Stimulated activated CD8-positive, alpha-beta memory T cell treated with anti-CD3 and anti-CD28 coated beads, Interleukin-2, amount 100 ng/mL, for 1 hour (primary cell): ENCODE measurements at places on chromosomes 7 and 10.

- DNase-seq: no peak
These were observed 22.4 kb downstream of the STMP1 start for GRCh38 chr7:135684699-135685098.

DNA sequence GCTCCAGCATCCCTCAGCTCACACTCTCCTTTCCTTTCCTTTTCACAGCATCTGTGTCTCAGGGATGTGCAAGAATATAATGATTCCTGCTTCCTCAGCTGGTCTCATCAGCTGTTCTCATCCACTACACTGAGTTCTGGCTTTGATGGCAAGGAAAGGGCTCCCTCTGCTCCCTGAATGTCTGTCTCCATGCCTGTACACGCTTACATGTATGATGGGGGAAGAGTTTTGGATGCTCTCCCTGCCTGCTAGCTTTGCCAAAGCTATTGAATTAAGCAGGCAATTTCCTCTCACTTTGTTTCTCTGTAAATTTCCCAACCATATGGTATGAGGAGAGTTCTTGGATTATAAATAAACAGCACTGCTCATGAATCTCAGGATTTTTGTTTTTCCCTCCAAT lies 254.5 kb downstream of the SORCS3 start:
- DNase-seq: no peak

DNA sequence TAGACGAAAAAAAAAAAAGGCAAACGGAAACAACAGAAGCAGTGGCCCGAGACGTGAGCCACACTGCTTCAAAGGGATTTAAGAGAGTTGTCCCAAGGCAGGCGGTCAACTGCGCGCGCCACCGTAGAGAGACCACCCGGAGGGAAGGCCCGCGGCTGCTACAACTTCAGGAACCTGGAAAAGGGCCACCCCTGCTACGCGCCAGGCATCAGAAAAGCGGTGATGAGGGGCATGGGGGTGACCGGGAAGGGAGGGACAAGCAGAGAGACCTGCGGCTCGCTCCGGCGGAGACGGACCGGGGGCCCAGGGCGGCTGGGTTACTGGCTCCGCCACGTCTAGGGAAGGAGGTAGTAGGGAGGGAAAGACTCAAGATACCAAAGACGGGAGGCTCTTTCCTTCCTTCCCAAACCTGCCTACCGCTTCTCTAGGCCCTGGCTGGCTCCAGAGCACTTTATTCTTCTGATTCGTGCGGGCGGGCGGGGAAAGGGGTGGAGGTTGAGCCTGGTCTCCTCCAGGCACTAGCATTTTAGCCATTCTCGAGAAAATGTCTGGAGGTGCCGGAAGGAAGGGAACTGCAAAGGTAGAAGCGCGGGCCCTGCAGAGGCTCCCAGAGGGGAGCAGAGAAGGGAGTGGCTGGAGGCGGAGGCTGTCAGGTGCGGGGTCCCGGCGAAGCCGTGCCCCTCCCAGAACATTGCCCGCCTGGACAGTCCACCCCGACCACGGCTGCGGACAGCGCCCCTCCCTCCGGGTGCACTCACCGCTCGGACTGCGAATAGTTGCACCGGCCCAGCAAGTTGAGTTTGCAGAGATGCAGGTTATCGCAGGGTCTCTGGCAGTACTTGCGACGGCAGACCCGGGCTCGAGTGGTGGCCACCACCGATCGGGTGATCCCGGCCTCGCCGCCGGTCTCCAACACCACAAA lies 993 bp downstream of the ZC3HAV1 start:
- no peak for DNase-seq

DNA sequence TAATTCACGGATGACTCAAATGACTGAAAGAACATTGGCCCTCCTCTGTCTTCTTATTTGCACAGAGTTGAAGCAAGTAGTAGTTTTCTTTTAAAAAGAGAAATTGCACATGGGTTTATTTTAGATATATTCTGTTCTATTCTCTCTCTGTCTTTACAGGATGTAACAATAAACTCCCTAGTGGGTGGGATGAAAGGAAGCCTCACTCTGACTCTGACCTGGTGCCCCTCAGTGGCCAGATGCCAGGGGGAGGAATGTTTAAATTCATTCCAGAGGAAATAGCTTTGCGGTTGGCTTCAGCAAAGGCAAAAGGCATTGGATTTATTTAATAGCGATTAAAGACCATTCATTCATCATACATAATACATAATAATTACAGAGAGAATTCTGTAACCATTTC lies 156.4 kb upstream of the MTPN start:
- no peak for DNase-seq

GRCh38 chr10:110002801-110003523 lies 4.8 kb upstream of the ADD3 start:
- DNase-seq: no peak

GRCh38 chr7:116167177-116167576 lies 43.2 kb upstream of the TES start:
- DNase-seq: no peak

GRCh38 chr7:26554952-26555351 lies 263.3 kb downstream of the SNX10 start:
- DNase-seq: no peak

DNA sequence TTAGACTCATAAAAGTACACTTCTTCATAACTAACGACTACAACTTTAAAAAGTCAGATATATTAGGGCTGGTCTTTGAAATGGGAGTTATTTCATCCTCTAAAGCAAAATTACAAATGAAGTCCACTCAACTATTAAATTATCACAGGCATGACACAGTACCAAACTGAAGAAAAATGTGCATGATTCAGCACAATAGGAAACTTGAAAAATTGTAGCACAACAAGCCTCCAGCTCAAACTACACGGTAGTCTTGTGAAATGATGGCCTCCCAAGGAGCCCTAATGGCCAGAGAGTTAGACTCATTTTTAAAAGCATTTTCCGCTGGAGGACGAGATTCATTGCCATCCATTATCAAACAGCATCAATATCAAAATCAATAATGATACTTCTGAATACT lies 76.4 kb downstream of the MAGI2 start:
- DNase-seq: no peak

DNA sequence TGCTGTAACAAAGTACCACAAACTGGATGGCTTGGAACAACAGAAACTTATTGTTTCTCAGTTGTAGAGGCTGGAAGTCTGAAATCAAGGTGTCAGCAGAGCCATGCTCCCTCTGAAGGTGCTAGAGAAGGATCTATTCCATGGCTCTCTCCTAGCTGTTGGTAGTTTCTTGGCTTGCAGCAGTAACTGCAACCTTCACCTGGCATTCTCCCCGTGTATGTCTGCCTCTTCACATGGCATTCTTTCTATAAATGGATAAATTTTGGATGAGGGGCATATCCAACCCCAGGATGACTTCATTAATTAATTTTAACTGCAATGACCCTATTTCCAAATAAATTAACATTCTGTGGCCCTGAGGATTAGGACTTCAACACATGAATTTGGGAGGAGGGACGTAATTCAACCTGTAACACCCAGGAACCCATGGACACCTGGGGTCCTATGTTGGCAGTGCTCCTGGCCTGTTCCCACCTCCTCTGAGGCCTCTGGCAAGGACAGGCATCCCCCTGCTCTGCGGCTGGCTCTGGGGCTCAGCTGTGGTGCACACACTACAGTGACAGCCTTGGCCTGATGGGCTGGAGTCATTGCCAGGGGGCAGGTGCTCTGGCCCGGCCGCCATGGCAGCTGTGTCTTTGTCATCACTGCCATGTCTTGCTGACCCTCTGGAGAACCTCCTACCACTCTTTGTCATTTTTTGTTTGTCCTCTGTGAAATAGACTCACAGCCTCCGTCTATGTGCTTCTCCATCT lies 30.8 kb downstream of the LSMEM1 start:
- DNase-seq: no peak

DNA sequence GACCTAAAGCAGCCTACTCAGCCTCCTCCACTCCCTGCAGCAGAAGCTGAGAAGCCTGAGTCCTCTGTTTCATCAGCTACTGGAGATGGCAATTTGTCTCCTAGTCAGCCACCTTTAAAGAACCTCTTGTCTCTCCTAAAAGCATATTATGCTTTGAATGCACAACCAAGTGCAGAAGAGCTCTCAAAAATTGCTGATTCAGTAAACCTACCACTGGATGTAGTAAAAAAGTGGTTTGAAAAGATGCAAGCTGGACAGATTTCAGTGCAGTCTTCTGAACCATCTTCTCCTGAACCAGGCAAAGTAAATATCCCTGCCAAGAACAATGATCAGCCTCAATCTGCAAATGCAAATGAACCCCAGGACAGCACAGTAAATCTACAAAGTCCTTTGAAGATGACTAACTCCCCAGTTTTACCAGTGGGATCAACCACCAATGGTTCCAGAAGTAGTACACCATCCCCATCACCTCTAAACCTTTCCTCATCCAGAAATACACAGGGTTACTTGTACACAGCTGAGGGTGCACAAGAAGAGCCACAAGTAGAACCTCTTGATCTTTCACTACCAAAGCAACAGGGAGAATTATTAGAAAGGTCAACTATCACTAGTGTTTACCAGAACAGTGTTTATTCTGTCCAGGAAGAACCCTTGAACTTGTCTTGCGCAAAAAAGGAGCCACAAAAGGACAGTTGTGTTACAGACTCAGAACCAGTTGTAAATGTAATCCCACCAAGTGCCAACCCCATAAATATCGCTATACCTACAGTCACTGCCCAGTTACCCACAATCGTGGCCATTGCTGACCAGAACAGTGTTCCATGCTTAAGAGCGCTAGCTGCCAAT lies 202.2 kb downstream of the ZEB1 start:
- no peak for DNase-seq

- DNase-seq: no peak
These were observed 90.1 kb upstream of the ATP6V0A4 start for GRCh38 chr7:138887872-138888656.

- DNase-seq: no peak
These were observed 25.4 kb upstream of the PAPSS2 start for GRCh38 chr10:87634311-87634710.

DNA sequence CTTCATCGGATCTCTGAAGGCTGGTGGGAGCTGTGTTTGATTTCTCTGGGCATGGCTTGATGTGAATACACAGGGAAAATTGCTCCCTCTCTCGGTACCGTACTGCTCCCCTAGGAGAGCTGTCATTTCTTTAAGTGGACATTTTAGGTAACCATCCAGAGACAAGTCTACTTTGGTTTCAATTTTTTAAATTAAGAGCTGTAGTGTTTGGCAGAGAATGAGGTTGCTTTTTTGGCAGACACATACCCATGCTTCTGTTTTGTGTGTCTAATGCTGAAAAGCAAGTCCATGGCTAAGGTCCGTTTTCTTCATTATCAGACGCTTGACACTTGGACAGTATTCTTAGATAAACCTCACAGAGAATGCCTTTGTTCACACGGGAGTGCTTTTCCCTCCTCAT lies 61.3 kb upstream of the TRIL start:
- DNase-seq: no peak

- DNase-seq: no peak
These were observed 28.0 kb downstream of the VPS41 start for GRCh38 chr7:38881015-38881414.

DNA sequence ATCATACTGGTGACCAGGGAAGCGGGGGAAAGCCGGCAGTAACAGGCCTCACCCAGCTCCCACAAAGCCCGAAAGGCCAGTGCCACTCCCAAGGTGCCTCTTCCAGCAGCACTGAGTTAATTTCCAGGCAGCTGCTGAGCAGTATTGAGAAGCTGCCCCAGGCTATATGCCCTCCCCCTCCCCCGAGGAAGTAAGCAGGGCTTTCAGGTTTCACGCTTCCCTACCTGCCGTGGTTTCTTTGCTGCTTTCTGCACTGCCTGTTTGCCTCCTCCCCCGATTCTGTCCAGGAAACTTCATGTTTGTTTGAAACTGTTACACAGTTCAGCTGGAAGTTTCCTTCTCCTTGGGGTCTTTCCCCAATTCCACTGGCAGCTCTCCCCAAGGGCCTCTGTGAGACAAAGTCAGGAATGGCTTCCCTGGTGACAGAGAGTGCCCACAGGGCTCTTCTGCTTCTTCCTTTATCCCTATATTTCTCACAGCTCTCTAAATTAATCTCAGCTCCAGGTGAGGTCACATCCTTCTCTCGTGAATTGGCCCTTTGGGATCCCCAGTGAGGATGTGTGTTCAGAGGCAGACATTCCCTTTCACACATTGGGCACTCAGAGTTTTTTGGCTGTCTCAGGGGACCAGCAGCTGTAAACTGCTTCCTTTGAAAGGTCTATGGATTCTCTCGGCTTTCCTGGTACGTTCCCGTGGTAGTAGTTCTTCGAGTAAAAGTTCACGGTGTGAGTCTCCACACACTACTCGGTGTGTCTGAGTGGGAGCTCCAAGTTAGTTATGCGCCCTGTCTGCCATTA lies 19.4 kb downstream of the C1GALT1 start:
- no peak for DNase-seq

DNA sequence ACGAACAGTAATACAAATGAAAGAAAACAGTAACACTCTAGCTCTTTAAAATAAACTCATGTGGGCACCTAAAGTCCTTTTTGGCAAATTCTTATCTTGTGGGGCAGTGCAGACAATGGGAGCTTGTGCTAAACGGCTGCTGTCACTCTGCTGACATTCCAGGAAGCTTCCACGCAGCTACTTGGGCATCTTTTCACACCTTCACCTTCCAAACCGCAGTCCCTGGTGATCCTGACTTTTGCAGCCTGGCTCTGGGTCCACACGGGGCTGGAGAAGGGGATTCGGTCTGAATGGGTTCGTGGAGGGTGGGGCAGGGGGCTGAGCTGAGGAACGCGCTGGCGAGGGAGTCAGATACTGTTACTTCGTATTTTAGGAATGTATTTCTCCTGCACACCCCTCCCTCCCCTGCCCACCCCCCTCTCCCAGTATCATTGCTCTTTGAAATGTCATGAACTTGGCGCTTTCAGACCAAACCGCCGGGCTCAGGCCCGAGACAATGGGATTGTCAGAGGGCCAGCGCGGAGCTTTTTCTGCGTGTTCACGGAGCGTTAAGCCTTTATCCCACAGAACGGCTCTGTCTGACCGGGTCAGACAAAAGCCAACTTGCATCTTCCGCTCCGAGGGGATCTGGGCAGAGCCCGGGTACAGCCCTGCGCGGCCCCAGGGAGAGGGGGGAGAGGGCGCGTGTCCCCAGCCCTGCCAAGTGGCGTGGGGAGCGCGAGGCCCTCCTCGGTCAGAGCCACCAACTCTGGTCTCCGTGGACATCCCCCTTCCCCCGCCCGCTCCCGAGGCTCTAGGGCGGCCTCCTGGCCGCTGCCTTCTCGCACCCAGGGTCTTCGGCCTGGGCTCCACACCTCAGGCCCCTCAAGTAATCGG lies 76.7 kb upstream of the EN2 start:
- no peak for DNase-seq

GRCh38 chr7:42236976-42237810 lies at the start of gene GLI3:
TSS of gene GLI3 (minus strand) at chr7:42237209. CDS start at chr7:42223253, 13,956 bp downstream.
- DNase-seq: no peak

DNA sequence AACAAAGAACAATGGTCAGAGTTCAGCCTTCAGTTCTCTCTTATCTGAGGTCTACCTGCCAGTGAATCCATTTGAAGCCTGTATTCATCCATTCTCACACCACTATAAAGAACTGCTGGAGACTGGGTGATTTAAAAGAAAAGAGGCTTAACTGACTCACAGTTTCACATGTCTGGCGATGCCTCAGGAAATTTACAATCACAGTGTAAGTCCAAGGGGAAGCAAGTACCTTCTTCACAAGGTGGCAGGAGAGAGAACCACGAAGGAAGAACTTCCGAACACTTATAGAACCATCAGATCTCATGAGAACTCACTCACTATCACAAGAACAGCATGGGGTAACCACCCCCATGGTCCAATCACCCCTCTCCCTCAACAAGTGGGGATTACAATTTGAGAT lies 33.0 kb upstream of the SLC25A13 start:
- no peak for DNase-seq
